Mammary epithelial cell (primary cell): ENCODE measurements at places on chromosomes 16 and 17. TPM values are rescaled to one million over a fixed set of nuclear protein-coding genes. Genes with fewer than 3 reads are reported as not detected.

GRCh38 chr17:29225396-29225795 lies 21.3 kb upstream of the CRYBA1 start:
- no peak for DNase-seq

GRCh38 chr17:16407911-16408588 lies 7.3 kb upstream of the TRPV2 start:
- DNase-seq, result peak; percentile 61

DNA sequence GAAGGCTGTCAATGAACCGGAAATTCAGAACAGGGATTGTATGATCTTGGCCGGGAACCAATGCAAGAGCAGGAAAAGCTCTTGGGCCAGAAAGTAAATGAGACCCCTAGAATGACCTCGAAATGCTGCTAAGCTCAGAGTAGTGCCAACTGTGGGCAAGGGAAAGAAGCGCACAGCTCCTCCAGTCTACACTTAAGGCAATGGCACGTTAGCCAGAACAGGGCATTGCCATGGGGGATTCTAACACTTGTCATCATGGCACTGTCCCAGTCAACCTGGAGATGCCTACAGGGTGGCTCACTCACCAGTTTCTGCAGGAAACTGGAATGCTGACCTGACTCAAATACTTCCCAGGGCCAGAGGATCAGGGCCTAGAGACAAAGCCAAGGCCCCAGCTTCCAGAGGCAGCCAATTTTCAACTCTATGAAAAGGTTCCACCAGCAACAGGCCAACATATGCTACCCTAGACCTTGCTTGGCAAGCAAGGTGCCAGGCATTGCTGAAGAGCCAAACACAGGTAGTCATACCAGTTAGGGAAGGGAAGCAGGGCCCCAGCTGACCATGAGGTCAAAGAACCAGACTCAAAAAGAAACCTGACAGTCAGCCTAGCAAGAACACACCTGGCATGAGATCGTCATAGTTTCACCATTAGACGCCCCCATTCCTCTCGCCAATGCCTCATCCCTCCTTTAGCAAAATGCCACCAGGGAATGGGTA lies 34.9 kb downstream of the ARHGAP17 start:
- peak; percentile 72 for DNase-seq

DNA sequence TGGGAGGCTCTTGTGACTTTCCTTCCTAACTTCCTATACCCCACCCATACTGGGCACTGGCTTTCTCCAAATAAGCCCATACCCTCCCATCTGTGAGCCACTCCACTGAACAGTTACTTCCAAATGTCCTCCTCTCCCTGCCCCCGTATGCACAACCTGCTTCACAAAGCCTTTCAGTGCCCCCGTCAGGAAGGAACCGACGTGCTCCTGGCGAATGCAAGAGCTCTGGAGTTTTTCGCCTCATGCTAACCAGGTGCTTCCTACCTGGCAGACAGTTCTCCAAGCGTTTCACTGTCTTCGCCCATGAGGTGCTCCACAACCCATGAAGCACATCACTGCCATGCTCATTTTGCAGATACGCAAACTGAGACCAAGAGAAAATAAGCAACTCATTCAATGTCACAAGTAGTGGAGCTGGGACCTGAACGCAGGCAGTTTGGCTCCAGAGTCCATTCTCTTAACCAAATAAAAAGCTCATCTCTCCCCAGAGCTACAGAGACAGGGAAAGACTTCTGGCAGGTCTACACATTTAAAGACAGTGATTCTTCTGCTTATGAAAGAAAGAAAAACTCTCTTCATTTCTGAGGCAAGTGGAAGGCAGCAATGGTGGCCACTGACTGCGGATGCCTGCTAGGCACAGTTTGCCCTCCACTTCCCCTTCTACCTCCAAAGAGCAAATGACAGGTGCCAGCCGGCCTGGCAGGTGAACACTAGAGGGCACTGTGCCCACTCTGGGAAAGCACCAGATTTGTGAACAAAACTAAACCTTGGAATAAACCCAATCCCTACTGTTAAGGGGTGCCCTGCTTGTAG lies 23.8 kb downstream of the SPHK1 start:
- DNase-seq, result peak; percentile 52

GRCh38 chr17:66920950-66921349 lies 43.6 kb upstream of the CACNG4 start:
- DNase-seq, result no peak

ZFPM1 gene
- polyA plus RNA-seq, result 0.90 TPM

DNA sequence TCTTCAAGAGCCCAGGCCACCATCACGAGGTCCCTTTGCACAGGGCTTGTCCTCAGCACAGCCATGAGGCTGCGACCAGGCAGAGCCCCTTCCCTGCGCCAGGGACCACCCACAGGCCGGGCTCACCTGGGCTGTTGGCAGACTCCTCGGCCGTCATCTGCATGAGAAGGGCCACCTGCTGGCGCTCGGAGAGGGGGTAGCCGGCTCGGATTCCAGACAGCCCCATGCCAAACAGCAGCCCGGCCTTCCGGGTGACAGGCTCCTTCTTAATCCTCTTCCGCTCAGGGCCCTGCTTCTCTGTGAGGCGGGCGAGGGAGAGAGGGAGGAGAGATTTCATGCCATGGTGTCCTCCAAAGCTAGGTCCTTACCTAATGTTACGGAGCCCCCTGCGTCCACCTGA lies 73.4 kb downstream of the ZNF778 start:
- no peak for DNase-seq

FAM171A2 gene
- 0.59 TPM for polyA plus RNA-seq

- DNase-seq, result no peak
Measured at GRCh38 chr16:66548068-66548467, 1.9 kb downstream of the TK2 start.

GRCh38 chr16:35198223-35199199 lies 1739.1 kb downstream of the TP53TG3F start:
- DNase-seq, result no peak

- DNase-seq, result peak; percentile 12
Measured at GRCh38 chr17:76935331-76935730, 67.1 kb downstream of the MGAT5B start.

DNA sequence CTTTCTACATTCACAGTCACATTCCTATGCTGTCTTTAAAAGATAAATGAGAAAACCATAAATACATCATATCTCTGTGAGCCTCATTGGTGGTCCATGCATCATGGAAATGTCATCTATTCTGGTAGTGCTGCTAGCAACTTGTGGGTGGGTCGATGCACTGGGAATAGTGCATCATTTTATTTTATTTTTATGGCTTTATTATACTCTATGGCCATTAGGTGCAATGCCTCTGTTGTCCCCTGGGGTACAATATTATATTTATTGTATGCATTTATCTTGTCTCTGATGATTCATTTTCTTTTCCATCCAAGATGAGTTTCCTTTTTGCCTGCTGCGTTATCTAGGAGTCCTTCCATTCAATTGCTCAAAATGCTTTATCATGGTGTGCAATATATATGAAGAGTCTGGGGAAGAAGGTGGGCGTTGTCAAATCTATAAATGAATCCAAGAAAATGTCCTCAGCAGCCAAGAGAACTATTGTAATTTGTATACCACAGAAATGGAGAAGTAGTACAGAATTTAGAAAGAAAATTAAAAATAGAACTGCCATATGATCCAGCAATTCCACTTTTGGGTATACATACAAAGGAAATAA lies 324.0 kb downstream of the KCNJ2 start:
- no peak for DNase-seq

- no peak for DNase-seq
Measured at GRCh38 chr17:5033352-5034015, 1.7 kb downstream of the SLC52A1 start.

- no peak for DNase-seq
Measured at GRCh38 chr17:1480747-1481465, 11.6 kb downstream of the MYO1C start.

DNA sequence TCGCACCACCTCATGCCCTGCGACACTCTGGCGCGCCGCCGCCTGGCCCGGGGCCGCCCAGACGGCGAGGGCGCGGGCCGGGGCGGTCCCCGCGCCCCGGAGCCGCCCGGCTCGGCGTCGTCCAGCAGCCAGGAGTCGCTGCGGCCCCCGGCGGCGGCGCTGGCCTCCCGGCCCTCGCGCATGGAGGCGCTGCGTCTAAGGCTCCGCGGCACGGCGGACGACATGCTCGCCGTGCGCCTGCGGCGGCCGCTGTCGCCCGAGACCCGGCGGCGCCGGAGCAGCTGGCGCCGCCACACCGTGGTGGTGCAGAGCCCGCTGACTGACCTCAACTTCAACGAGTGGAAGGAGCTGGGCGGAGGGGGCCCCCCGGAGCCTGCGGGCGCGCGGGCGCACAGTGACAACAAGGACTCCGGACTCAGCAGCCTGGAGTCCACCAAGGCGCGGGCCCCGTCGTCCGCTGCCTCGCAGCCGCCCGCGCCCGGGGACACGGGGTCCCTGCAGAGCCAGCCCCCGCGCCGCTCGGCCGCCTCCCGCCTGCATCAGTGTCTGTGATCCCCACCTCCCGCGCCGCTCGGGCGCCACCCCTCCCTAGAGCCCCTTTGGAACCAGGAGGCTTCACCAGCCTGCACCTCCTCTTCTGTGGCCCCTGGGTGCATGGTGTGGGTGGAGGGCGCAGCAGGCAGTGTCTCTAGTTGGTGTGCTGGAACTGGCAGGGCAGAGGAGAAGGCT lies 82.3 kb downstream of the ARHGAP23 start:
- no peak for DNase-seq

CCDC102A gene
- 4.2 TPM for polyA plus RNA-seq

GRCh38 chr16:49967012-49967559 lies 57.9 kb upstream of the CNEP1R1 start:
- no peak for DNase-seq

TBC1D3I gene
- polyA plus RNA-seq, result 0.73 TPM

- no peak for DNase-seq
Measured at GRCh38 chr17:58264407-58265103, 16.2 kb downstream of the MPO start.

- peak; percentile 90 for DNase-seq
Measured at GRCh38 chr16:83200005-83200779, 573.4 kb downstream of the CDH13 start.

GRCh38 chr16:81207076-81207475 lies 31.4 kb upstream of the BCO1 start:
- no peak for DNase-seq

DNA sequence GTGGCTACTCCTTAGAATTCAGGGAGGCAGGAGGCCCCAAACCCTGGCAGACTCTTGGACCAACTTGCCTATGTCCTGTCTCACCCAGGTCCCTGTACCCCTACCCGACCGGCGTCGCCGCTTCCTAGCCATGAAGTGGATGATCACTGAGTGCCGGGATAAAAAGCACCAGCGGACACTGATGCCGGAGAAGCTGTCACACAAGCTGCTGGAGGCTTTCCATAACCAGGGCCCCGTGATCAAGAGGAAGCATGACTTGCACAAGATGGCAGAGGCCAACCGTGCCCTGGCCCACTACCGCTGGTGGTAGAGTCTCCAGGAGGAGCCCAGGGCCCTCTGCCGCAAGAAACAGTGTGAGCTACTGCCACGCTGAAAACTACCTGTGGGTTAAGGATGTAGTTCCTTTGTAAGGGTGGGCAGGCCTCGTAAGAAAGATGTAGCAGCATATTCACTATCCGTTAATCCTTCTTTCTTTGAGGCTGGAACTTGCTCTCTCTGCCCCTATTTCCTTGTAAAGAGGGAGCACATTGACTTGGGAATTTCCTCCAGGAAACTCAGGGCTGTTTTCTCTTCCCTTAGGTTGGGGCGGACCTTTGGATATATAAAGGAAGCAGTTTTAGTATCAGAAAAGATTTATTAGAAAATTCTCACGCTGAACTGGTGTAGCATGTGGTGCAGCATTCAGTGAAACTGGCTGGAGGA lies 4.1 kb downstream of the MRPS7 start:
- DNase-seq, result no peak

GNPTG gene
- 37.2 TPM for polyA plus RNA-seq

GRCh38 chr17:81502471-81503017 lies 10.1 kb downstream of the ACTG1 start:
- no peak for DNase-seq

- DNase-seq, result no peak
Measured at GRCh38 chr17:79815836-79816461, 19.1 kb upstream of the CBX8 start.

DNA sequence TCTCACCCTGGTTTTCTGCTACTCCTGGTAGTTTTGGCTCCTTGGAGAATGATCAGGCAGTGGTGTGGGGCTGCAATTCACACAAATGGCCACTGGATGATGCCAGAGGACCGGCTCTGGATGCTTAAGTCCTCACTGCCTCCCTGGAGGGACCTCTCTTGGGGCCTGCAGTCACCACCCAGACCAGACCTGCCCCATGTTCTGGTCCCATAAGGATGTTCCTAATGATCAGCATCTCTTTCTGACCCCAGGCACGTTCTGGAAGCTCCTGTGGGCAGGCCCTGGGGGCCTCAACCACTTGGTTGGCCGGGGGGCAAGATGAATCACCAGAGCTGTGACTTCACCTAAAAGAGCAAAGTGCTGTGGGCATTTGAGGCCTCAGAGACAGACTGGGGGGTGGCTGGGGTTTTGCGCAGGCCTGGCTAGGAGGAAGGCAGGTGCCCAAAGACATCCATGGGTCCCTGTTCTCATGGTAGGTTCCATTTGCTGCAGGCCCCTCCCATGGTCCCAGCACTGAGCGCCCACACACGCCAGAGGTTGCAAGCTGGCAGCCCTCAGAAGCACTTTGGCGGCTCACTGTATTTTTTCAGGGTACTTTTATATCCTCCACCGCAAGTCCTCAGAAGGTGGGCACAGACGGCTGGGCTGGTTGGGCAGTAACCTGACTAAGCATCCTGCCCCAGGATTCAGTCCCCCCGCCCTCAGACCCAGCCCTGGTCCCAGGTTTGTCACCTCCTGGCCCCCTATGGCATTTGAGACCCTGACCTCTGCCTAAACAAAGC lies 53.2 kb downstream of the NT5M start:
- DNase-seq, result peak; percentile 64

DNA sequence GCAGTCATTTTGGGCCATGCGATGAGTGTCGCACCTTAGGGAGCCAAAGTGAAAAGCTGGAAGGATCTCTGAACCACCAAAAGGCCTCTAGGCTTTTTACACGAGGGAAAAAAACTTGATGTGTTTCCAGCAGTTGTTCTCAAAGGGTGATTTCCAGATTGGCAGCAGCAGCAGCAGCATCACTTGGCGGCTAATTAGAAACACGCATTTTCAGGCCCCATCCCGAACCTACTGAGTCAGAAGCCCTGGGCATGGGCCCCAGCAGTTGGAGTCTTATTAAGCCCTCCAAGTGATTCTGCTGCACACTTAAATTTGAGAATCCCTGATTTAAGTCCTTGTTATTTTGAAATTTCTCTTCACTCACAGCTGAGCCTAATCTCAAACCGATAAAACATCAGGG lies 25.3 kb upstream of the PYY start:
- no peak for DNase-seq

DNA sequence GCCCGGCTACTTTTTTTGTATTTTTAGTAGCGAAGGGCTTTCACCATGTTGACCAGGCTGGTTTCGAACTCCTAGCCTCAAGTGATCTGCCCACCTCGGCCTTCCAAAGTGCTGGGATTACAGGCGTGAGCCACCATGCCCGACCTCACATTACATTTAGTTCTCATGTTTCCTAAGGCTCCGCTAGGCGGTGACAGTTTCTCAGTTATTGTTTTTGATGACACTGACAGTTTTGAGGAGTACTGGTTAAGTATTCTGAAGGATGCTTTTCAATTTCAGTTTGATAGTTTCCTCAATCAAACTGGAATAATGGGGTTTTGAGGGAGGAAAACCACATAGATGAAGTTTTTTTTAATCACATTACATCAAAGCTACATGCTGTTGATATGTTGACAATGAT lies 1028.5 kb downstream of the CDH8 start:
- DNase-seq, result no peak

KARS1 gene
- 165 TPM for polyA plus RNA-seq

GRCh38 chr17:44909681-44910144 lies 5.6 kb downstream of the GFAP start:
- DNase-seq, result peak; percentile 83

GRCh38 chr16:17998996-17999395 lies 337.5 kb downstream of the NPIPA8 start:
- no peak for DNase-seq
